WTC11 (cell line): ENCODE measurements at places on chromosomes 5 and 9.

- no peak for DNase-seq
These were observed 124.4 kb downstream of the WDR41 start for GRCh38 chr5:77367741-77368140.

GRCh38 chr9:134591573-134591981 is 50.0 kb upstream of the COL5A1 start:
- DNase-seq: no peak

- no peak for DNase-seq
These were observed 670.8 kb downstream of the ACTL7B start for GRCh38 chr9:108184941-108185340.

DNA sequence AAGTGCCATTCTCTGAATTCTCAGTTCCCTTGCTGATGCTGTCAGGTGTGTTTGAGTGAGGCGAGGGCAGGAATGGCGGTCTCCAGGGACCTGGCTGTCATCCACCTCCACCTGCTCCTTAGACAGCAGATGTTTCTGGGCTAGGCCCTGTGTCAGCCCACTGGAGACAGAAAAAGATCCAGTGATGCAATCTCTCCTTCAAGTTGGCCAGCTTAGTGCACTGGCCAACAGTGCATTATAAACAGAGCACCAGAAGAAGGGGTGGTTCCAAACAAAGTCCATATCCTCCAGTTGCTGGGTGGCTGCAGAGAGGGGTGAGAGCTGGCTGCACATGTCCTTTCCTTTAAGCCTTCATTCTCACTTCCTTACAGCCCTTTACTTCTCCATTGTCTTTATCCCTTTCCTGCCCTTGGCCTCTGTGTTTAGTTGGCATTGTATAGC is 26.5 kb downstream of the NANS start:
- no peak for DNase-seq

- DNase-seq: no peak
These were observed 129.0 kb upstream of the HMHB1 start for GRCh38 chr5:143682929-143683386.

DNA sequence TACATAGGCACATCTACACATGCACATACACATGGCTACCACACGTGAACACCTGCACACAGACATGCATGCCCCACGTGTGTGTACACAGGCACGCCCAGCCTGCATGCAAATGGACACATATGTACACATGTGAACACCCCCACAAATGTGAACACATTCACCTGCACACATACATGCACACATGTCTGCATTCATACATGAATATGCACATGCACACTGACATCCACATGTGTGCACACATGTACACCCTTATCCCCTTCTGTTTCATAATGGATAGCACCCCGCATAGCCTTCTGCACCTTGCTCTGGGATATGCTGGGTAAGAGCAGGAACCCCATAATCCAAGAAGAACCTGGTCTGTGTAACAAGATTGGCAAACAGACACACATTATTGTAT is 66.2 kb downstream of the WNK2 start:
- DNase-seq: no peak

- no peak for DNase-seq
These were observed 37.5 kb downstream of the SPRY4 start for GRCh38 chr5:142287096-142287972.

- no peak for DNase-seq
These were observed 32.6 kb upstream of the TTLL11 start for GRCh38 chr9:122125509-122126330.

- DNase-seq: no peak
These were observed 647.2 kb downstream of the PDE4D start for GRCh38 chr5:59246145-59246869.

DNA sequence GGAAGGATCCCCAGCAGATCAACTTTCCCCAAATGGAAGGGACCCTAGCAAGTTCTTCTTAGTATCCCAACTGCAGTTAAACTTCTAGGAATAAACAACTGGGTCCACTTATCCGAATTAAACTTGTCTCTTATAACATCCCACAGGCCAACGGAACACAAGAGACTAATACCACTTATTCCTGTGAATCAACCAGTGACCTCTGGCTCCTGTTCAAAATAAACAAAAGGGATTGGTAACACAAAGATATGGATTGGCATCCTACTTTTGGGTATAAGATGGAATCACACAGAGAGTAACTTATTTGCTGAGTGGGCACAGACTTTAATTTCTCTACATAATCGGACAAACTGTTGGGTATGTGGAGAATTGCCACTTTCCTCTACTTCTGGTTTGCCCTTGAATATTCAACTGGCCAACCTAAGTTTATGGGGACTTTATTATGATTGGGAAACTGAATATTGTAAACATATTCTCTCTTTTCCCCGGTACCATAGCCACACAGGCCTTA is 12.4 kb upstream of the PAIP1 start:
- no peak for DNase-seq
